ENCODE measurements at places on chromosomes 12 and 14.

- no peak for DNase-seq
Observed at GRCh38 chr12:120109570-120110267, 6.8 kb downstream of the RAB35 start.

GRCh38 chr14:104119488-104120251, 18.7 kb upstream of the KIF26A start:
- no peak for DNase-seq

DNA sequence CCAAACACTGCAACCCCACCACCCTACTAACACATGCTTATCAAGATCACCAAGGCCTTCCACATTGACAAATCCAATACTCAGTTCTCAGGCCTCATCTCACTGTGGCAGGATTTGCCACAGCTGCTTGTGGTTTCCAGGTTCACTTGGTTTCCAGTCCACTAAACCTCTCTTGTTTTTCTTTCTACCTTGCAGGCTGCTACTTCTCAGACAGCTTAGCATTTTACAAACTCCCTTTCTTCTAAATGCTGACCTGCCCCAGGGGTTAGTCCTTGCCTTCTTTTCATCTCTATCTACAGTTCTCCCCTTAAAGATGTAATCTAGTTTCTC, 84.1 kb downstream of the BCAT1 start:
- no peak for DNase-seq

DNA sequence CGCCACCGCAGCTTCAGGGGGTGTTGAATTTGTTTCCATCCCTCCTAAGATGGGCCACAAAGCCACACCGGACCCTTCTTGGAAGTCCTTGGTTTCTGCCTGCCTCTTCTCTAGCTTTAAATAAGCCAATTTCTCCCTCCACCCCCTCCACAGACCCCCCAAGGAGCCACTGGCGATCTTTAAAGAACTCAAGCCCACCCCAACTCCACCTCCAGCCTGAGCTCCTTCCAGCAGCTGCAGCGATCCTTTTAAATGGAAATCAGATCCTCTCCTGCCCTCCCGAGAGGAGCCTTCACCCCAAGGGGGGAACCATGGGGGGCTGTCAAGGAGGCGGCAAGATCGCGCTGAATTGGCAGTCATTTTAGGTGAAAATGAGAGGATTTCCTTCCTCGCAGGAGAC, 133.1 kb downstream of the NCOR2 start:
- no peak for DNase-seq

GRCh38 chr12:118061011-118061872, at the start of gene WSB2:
TSS of gene WSB2 (minus strand) at chr12:118061179. CDS start at chr12:118061048, 131 bp downstream.
- peak; percentile 67 for DNase-seq

DNA sequence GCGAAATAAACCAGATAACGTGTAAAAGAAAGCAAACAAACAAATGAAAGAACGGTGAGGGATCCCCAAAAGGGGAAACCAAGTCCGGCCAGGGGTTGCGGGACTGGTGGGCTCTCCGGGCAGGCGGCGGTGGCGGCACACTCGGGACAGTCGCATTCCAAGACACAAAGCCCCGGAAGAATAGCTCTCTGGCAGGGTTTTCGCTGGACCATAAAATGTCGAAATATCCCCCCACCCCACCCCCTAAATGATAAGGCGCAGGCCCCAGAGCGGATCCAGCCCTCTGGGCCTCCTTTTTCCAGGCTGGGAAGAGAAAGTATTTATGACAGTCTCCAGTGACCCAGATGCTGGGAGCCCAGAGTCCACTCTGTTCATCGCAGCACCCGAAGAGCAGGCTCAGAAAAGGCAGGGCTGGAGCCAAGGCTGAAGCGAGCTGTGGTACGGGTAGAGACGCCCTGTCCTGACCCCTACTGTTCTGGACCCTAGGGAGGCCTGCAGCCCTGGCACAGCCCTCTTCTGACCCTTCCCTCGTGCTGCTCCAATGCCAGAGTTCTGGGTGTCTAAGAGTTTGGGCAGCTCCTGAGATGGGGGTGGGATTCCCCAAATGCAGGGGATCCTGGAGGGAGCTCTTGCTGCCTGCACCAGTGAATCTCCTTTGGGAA, 2.1 kb upstream of the HOXC8 start:
- no peak for DNase-seq

DNA sequence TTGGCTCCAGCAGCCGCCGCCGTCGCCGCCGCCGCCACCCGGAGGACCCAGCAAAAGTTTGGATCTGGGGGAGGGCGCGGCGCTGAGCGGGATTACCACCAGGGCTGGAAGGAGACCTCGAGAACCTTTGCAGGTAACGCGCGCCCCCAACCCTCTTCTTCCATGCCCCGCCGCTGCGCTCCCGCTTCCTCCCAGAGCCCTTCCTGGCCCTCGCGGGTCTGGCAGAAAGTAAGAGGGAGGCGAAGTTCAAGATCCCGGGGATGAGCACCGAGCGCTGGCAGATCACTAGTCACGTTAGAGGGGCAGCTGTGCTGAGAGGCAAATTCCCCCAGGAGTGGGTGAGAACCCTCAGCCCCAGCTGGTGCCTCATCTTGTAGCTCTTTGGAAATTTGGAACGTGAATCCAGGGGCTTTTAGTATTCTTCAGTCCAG, 3.9 kb downstream of the FLRT2 start:
- peak; percentile 29 for DNase-seq

DNA sequence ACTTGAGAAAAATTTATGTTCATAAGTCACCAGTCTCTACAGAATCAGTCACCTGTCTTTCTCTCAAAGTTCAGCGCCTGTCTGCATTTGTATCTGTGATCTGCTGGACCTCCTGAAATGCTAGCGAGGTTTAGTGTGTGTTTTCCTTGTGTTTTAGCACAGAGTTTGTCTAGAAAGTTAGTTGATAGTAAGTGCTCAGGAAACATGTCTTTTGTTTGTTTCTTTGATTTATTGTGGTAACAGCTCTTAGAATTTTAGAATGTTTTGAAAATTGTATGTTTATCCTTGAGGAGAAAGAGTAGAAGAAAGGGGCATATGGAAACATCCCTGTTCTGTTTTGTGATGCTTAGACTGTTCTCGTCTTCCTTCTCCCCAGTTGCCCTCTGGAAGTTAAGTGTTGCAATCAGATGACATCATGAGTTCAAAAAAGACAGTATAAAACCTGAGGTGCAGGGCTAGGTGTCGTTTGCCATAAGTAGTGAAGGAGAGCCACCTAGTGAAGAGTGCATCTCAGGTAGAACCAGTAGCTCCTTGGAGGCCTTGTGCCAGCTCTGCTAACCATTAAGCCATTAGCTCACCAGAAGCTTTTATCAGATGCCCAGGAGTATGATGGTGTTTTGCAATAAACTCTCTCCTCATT, 44.8 kb downstream of the FBXW8 start:
- DNase-seq: peak; percentile 33

DNA sequence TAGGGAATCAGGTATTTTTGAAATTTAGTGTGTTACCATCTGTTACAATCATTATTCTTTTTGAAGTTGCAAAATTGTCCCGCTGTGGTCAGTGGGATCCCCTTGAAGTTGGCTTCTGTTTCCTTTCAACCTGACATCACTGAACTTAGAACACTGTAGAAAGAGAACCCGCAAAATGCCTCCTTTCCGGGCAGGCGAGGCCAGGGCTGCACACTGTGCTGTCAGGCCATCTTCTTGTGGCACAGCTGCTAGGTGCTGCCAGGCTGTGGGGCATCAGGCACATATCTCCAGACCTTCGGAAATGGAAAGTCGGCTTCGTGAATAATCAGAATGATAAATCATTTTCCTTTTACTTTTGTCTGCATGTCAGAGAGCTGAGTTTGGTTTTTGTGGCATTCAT, 103.5 kb downstream of the GLT1D1 start:
- no peak for DNase-seq

- no peak for DNase-seq
Observed at GRCh38 chr12:58811346-58811745, 109.0 kb downstream of the LRIG3 start.

DNA sequence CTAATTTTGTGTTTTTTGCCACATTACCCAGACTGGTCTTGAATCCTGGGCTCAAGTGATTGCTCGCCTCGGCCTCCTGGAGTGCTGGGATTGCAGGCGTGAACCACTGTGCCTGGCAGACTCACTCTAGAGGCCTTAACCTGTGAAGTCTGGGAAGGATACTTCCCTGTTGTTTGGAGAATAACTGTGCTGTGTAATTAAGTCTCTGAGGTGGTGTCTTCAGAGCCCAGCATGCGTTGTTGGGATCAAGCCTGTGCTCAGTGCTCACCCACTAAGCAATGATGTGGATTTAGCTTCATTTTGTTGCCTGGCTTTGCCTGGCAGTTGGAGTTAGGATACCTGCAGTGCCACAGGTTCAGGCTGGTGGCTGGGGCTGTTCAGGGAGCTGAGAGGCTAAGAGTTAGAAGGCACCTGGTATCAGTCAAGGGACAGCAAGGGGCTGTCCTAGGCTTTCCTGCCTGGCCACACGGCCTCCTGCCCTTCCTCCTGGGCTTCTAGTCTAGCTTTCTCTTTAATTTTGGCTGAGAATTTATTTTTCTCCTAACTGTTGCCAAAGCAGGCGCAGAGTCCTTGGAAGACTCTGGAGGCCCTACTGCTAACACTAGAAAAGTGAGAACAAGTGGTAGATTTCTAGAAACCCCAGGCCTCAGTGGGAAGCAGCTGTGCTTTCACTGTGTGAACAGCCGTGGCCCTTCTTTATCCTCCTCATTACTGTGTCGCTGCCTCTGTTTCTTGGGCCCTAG, 38.5 kb downstream of the EP400 start:
- DNase-seq: no peak

GRCh38 chr14:75175677-75176141, 703 bp downstream of the TMED10 start:
- no peak for DNase-seq

Measured in gastrocnemius medialis (tissue), 4 donors.